ENCODE measurements at places on chromosomes 3 and 15.

GRCh38 chr15:70316059-70316600 is 218.4 kb upstream of the TLE3 start:
- no peak for DNase-seq

GRCh38 chr3:179943117-179943880 is 93.4 kb downstream of the PEX5L start:
- no peak for DNase-seq

DNA sequence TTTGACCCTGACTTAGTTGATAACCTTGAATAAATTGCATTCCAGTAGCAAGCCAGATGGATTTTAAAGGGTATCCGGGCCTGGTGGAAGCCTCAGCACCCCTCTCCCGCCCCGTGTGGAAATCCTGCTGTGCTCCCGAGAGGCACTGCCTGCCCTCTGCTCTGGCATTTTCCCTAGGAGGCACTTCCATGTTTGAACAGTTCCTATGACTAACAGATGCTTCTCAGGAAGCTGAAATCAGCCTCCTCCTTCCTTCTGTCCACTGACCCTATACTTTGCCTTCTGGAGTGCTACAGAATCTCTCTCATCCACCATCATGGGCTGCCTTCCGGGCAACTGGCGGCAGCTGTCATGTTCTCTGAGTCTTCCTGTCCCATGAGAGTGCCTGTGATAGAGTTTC is 90.8 kb downstream of the GABRG3 start:
- no peak for DNase-seq

DNA sequence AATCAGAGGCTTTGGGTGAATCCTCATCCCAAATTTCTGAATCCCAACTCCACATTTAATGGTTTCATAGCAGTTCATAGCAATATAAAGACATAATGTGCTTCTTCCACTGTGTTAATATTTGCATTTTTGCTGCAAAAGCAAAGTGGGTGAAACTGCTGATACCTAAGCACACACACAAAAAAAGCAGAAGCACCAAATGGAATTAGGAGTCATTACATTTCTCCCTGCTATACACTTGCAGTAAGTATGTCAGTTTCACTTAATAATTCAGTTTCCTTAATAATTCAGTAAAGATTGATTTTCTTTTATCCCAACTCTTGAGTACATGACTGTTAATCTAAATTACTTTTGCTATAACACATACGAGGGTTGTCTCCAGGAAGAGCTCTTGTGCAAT is 48.9 kb upstream of the ALCAM start:
- no peak for DNase-seq

DNA sequence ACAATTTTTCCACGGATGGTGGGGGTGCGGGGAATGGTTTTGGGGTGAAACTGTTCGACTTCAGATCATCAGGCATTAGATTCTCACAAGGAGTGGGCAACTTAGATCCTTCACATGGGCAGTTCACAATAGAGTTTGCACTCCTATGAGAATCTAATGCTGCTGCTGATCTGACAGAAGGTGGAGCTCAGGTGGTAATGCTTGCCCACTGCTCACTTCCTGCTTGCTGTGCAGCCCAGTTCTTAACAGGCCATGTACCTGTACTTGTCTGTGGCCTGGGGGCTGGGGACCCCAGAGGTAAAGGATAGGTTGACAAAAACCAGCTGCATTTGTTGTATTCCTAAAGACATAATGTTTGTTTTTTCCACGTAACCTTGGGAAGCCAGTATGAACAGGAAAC is 16.0 kb downstream of the DZIP3 start:
- DNase-seq, result no peak

Measured in osteoblast (primary cell).